ENCODE measurements at places on chromosomes 4 and X.
A peak's percentile ranks its signal among the peaks of the same experiment; 100 is the strongest.

DNA sequence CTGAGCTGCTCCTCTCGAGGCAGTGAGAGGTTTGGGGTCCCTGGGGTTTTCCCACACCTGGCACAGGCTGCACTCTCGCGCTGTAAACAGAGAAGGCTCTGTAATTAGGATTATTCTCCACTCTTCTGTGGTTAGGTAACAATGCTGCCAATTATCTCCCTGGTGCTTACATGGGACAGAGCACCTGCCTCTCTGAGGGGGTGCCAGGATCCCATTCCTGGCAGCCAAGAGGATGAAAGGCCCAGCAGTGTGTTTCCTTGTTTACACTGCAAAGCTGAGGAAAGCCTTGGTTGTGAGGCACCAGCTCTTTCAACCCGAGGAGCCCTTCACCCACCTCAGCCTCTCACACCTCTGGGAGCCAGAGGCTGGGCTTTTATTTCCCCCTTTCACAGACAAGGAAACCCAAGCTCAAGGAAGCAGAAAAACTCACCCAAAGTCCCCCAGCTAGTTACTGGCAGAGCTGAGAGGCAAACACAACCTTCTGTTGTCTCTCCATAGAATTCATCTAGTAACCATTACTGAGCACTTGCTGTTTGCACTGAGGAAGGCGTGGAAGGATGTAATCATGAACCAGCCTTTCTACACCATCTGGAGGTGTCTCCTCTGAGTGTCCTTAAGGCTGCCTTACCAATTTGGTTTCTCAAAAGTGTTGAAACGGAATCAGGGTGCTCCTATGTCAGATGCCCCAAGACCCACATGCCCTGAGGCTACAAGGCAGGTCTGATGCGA lies 39.7 kb upstream of the PROM1 start:
- DNase-seq, result no peak

GRCh38 chrX:79408623-79409322 lies 41.6 kb upstream of the ITM2A start:
- DNase-seq, result no peak

DNA sequence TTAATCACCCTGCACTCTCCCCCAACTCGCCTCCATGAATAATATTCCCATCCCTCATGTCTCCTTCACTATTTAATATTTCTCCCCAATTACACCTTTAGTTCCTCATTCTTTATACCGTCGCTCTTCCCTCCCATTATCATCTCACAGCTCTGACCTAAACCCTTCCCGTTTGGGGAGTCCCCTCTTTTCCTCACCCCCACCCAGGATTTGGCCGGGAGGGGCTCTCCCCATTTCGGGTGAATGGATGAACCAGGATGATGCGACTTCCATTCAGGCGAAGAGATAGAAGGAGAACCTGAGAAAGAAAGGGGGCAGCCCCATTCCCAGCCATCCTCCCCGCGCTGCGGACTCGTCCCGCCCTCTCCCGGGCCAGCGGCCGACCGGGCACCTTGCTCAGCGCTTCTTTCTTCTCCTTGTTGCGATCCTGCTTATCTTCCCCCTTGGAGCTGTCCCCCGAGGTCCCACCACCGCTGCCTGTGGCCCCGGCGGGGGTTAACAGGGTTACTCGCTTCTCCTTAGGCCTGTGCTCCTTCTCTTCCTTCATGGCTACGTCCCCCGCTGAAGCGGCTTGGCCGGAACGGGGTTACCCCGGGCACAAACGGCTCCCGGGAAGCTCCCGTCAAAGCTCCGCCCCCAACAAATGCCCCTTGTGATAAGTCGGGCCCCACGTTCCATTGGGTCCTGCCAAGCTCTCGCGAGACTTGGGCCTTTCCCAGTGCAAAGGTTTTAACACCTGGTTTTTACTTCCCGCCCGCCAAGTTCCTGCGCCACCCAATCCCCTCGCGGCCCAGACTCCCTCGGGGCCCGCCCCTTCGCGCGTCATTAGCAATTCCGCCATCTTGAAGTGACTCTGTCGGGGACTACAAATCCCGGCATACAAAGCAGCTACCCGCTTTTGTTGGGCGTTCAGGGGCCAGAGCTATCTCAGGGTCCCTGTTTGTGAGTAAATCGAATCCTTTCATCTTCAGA lies at the start of gene UPF3B:
Gene UPF3B, minus strand, starts transcription at position 582 of the 972 bp plus-strand sequence. Its CDS starts 35 bp downstream, at position 547.
- peak; percentile 83 for DNase-seq

GRCh38 chrX:18899796-18900380 lies 84.0 kb downstream of the PHKA2 start:
- DNase-seq, result no peak

DNA sequence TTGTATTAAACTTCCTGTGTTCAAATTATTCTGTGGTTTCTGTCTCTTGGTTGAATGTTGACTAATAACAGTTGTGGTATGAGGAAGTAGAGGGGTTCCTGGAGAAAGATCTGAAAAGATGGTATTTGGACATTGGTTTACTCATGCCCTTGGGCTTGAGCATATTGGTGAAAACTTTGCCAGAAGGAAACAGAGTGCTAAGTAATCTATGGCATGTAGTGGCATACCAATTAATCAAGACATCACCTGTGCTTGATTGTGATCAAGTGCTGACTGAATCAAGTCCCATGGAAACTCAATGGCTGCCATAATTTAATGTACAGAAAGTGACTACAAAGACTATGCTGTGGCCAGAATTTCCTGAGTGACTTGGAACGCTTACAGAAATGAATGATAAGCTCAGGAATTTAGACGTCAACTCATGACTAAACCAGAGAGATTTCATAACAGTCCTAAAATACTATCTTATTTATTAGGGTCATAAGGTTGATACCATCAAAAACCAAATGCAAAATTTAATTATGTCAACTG lies 2062.9 kb downstream of the ARAP2 start:
- no peak for DNase-seq

- no peak for DNase-seq
Measured at GRCh38 chr4:66108898-66109297, 438.6 kb upstream of the EPHA5 start.

DNA sequence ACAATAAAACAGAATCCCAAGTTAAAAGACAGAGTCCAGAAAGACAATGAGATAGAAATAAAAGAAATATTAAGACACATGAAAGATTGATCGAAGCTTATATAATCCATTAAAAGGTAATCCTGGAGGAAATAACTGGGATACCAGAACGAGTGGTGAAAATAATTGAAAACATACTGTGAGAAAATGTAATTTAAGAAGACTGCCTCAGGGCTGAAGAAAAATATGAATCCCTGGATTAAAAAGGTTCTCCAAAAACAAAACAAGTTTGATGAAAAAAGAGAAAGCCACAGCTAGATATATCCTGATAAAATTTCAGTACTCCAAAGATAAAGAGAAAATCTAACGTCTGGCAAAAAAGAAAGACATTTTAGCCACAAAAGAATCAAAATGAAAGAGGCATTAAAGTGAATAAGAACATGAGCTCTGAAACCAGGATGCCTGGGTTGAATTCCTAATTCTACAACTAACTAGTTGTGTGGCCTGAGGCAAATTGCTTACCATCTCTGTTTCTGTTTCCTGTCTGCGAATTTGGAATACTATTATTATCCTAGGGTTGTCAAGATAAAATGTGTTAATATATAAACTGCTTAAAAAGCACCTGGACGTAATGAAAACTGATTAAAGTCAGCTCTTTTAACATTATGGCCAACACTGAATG lies 5.5 kb downstream of the DDX60L start:
- no peak for DNase-seq

DNA sequence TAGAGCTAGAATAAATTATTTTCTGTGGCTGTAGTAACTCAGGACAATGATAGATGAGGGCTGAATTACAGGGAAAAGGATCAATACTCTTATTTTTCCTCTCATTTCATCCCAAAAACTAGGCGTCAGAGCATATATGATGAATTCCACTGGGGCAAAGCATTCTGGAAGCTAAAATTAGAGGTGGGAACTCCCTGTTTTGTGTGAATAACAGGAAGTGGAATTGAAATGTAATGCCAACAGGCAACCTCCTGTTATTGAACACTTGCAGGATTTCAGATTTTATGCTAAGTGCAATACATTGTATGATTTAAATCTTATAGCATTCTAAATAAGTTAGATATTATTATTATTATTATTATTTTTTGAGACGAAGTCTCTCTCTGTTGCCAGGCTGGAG lies 20.9 kb downstream of the HSD17B11 start:
- DNase-seq, result no peak

DNA sequence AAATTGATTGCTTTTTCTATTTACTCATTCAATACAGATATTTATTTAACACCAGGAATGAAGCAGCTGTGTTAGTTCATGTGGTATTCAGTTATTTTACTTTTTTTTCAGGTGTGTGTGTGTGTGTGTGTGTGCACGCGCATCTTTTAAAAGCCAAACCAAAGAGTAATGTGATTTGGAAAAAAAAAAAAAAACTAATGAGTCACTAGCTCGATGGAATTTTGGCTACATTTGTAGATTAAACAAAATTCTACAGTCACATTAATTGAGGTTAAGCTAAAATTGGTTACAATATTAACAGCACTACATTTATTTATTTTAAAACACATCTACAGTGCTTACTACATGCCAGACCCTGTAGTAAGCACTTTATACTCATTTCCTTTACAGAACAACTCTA lies 66.8 kb downstream of the HHIP start:
- no peak for DNase-seq

DNA sequence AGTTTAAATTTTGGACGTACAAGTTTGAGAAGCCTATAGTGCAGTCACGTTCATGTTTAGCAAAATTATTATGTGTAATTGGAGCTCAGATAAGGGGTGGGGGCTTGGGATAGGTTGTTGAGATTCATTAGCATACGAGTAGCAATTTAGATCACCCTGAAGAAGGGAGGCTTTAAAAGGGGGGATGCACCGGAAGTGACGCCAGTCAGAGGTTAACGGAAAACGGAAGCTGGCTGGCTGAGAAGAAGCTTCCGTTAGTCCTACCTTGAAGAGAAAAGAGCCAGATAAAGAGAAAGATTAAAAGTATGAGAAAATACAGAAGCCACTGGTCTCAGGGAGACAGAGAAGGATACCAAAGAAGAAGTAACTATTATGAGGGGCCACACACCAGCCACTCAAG lies 1.1 kb upstream of the NXT2 start:
- no peak for DNase-seq

DNA sequence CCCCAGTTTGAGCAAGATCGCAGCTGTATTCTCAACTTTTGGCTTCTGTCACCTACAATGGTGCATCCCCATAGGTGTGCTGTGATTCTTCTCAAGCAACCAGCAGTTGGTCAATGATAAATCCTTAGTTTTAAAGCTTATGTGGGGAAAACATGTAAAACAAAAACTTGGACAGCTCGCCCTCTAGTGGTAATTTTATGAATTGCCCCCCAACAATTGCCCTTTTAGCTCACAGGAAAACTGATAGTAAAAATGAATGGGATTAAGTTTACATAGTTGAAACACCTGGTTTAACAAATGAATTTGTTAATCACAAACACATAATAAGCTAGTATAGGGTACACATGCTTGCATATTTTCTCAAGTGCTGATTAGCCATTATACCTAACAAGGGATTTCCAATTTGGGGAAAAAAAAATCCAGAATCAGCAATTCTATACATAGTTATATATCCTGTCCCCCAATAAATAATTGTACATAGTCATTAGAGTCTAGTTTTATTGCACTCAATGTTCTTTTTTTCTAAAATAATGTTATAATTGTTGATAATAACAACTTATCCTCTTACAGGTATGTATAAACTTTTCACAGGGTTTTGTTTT lies 30.1 kb downstream of the TEX13A start:
- peak; percentile 8 for DNase-seq

DNA sequence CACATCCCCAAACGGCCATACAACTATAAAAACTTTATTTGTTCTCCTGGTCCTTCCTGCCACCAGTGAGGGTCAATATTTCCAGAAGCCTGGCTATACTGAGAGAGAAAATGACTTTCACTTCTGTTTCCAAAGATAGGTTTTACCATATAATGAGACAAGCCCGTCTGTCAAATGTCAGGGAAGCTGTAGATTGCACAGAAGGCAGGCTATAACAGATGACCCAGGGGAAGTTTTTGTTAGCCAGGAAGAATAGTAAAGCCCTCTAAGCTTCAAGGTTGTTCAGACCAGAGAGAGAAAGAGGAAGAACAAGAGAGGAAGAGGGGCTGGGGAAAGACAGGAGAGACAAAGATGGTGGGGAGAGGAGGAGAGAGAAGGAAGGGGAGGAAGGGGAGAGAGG lies 217.5 kb downstream of the GBA3 start:
- no peak for DNase-seq

DNA sequence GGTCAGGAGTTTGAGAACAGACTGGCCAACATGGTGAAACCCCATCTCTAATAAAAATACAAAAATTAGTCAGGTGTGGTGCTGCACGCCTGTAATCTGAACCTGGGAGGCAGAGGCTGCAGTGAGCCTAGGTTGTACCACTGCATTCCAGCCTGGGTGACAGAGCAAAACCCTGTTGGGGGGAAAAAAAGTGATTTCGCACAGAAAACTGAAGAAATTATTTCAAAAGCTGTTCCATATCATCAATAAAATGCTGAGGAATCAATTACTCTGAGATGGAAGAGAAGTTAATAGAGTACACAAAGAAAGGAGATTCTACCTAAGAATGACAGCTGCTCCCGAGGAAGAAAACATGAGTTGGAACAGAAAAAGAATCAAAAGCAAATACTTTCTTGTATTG lies 95.9 kb downstream of the PDGFC start:
- DNase-seq, result no peak

GRCh38 chr4:47469951-47470350 lies 6.4 kb upstream of the COMMD8 start:
- DNase-seq, result no peak

GRCh38 chr4:101540336-101540735 lies 193.0 kb upstream of the PPP3CA start:
- DNase-seq, result no peak

GRCh38 chr4:173794662-173795061 lies 264.6 kb upstream of the HAND2 start:
- DNase-seq, result no peak

DNA sequence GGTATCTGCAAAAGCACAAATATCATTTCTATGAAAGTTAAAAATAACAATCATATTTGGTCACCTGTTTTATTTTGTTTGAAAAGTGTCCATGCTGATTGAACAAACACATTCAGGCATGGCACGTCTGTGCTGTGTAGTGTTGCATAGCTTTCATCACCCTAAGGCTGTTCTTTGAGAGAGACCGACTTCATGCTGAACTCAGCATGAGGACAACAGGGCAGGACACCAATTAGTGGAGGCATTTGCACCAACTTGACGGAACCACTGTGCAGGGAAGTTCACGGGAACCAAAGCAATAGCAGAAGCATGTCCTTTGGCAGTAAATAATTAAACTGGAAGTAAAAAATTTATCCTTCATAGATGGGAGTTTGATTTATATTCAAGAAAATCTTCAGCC lies 158.4 kb upstream of the SLC7A11 start:
- no peak for DNase-seq

GRCh38 chr4:56723659-56724230 lies 42.6 kb upstream of the HOPX start:
- DNase-seq, result no peak

GRCh38 chrX:114582698-114583395 lies 1.0 kb upstream of the HTR2C start:
- no peak for DNase-seq

DNA sequence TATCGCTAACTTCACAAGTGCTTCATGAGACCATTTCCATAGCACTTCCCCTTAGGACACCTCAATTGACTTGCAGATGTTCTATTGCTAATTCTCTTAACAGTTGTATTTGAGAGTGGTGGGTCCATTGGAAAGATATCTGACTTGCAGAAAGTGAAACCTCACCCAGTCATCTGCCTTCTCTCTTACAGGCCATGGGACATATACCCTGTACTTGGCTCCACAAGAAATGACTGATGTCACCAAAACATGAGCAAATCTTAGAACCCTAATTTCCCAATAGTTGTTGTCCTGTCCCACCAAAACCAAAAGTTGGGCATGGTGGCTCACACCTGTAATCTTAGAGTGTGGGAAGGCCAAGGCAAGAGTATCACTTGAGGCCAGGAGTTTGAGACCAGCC lies 101.9 kb upstream of the MAML3 start:
- DNase-seq, result no peak

All from stimulated activated CD4-positive, alpha-beta T cell treated with anti-CD3 and anti-CD28 coated beads, Interleukin-1b, Interleukin-23, amount 100 ng/mL, for 4 hours (primary cell).